ENCODE measurements at places on chromosomes 13 and 19. TPM values are rescaled to one million over a fixed set of nuclear protein-coding genes. Genes with fewer than 3 reads are reported as not detected.

The SBNO2 gene
- 28.2 TPM for total RNA-seq

The KLHL1 gene
- not detected for total RNA-seq

The SPRED3 gene
- total RNA-seq = under 0.01 TPM

The RUBCNL gene
- 0.20 TPM for total RNA-seq

The CACNA1A gene
- 0.20 TPM for total RNA-seq

The KCNJ14 gene
- total RNA-seq = 0.20 TPM

The PPP1R15A gene
- total RNA-seq = 21.6 TPM

The MAMSTR gene
- 0.22 TPM for total RNA-seq

The ZNF610 gene
- total RNA-seq = 2.8 TPM

The CEACAM16 gene
- total RNA-seq = not detected

The GSX1 gene
- total RNA-seq = not detected

The NR2F6 gene
- total RNA-seq = 38.5 TPM

The PSG2 gene
- total RNA-seq = not detected

The ZNF30 gene
- total RNA-seq = 4.4 TPM

The FFAR1 gene
- total RNA-seq = not detected

The NLRP7 gene
- not detected for total RNA-seq

The ZNF865 gene
- 0.44 TPM for total RNA-seq

The IQCN gene
- under 0.01 TPM for total RNA-seq

The AP1M2 gene
- total RNA-seq = not detected

The CLDND2 gene
- total RNA-seq = not detected

The ENOX1 gene
- 1.7 TPM for total RNA-seq

The SOX1 gene
- total RNA-seq = not detected

The TGFBR3L gene
- total RNA-seq = not detected

The SMG9 gene
- total RNA-seq = 3.7 TPM

The EBI3 gene
- 0.60 TPM for total RNA-seq

The EPSTI1 gene
- 1.3 TPM for total RNA-seq

The FAM174C gene
- 17.0 TPM for total RNA-seq

The ZNF559 gene
- 8.3 TPM for total RNA-seq

The STK11 gene
- total RNA-seq = 46.6 TPM

The RPS15 gene
- total RNA-seq = 383 TPM

The ZNF536 gene
- total RNA-seq = not detected

The NLRP4 gene
- not detected for total RNA-seq

The YJU2 gene
- 12.4 TPM for total RNA-seq

The LRP3 gene
- total RNA-seq = 3.2 TPM

The LENG9 gene
- total RNA-seq = 3.3 TPM

The SYNE4 gene
- total RNA-seq = not detected

The WDR88 gene
- total RNA-seq = not detected

The NLRP9 gene
- total RNA-seq = not detected

The ZNF530 gene
- 2.6 TPM for total RNA-seq

The SIAH3 gene
- not detected for total RNA-seq

The ZNF93 gene
- 4.2 TPM for total RNA-seq

The ONECUT3 gene
- total RNA-seq = not detected

Data from lung microvascular endothelial cell (primary cell).